ENCODE measurements at places on chromosomes 13 and 19.

- DNase-seq: no peak
Observed at GRCh38 chr13:85974608-85975366, 175.6 kb upstream of the SLITRK6 start.

- no peak for DNase-seq
Observed at GRCh38 chr19:29315556-29316190, 102.7 kb upstream of the UQCRFS1 start.

- no peak for DNase-seq
Observed at GRCh38 chr13:75480671-75481175, 1.2 kb downstream of the TBC1D4 start.

DNA sequence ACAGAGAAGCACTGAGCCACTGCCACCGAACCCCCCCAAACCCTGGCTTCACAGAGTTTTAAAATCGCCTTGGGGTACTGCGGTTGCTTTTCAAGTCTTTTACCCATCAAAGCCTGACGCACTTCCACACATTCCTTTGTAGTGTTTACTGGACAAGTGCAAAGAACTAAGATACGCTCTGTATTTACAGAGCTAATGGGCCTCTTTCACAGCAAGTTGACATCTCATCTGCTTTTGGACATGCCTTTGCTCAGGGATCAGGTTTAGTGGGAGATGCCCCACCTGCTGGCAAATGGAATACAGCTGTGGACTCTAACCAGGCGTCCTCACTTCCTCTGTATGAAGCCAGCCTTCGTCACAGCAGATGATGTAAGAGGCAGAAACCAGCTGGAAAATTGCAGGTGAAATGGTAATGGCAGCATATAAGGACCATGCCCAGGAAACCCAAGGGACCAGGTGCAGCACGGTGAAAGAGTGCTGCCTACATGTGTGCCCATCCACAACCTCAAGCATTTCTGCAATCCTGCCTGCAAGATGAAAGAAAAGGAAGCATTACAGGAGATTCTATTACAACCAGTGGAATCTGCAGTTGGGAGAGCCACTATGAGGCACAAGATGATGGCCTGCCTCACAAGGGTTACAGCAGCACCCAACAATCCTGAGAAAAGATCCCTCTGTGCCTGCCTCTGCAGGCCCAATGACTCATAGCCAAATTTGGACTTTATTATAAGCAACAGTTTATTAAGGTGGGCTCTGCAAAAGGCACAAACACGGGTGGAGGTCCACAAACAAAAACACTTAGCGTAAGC is 34.7 kb downstream of the BRD4 start:
- DNase-seq: no peak

GRCh38 chr19:4442819-4443146 is 14.8 kb downstream of the UBXN6 start:
- no peak for DNase-seq

DNA sequence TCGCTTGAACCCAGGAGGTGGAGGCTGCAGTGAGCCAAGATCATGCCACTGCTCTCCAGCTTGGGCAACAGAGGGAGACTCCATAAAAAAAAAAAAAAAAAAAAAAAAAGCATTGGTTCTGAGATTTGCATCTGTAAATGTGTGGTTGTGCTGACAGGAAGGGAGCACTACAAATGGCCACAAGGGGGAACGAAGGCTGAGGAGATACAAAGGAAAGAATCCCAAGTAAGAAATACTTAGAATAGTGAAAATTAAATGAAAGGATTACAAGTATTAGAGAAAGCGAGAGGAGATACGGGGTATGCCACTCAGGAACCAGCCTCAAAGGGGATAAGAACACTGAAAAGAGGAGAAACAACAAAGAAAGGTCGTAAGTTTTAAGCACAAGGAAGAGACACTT is 284.9 kb downstream of the KLF12 start:
- DNase-seq: no peak

GRCh38 chr13:28621449-28621848 is 37.5 kb upstream of the POMP start:
- no peak for DNase-seq

DNA sequence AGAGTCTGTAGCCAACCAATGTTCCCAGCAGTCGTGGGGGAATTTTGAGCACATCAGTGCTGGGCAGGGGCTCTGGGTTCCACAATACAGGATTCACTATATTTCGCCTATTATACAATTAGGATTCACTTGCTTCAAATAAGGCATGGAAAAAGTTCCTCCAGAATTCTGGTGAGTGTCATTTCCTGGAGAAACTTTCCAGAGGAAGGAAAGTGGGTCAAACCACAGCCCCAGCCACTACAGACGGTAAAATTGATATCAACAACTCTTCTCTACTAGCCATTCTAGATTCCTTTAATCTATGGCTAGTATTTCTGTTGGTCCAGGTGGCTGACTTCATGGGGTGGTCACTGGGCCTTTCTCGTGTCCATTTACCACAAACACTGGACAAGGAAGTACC is 10.5 kb downstream of the MYCBP2 start:
- no peak for DNase-seq

- no peak for DNase-seq
Observed at GRCh38 chr13:40466272-40466671, 200.2 kb downstream of the FOXO1 start.

DNA sequence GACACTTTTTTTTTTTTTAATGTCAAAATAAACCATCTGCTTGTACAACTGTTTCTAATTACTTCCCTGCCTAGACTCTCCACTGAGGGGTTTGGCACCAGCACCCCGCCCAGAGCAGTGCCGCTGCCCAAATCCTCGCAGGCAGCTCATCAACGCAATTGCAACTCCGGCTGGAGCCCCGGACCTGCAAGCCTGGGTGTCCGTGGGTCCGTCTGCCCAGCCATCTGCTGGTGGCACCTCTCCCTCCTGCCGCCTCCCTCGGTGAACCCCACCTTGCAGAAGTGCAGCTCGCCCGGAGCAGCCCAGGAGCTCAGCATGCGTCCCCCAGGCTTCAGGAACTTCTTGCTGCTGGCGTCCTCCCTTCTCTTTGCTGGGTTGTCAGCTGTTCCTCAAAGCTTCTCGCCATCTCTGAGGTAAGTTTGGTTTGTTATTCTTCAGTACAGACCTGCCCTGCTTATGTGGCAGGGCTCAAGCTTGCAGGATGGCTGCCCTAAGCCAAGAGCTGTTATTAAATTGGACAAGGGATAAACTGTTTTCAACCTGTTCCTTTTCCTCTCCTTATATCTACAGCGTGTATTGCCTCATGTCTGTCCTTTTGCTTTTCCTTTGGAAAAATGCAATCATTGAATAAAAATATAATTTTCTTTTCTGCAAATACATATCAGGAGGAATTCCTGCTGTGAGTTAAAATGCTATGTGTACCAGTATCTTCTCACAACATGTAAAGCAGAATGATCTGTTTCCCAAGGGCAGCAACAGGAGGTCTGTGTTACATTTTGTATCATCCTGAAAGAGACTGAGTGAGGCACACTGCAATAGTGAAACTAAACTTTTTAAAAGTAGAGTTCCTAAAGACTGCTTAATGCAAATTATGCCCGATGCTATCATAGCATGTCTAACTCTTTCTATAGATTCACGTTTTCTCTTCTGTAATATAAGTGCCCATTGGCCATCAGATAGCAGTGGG is at the start of gene ITGBL1:
ITGBL1 (plus strand) TSS at position 157 of the 967 bp plus-strand sequence; CDS start at position 316, 159 bp downstream.
- no peak for DNase-seq

GRCh38 chr13:51605698-51606097 is 21.4 kb downstream of the WDFY2 start:
- no peak for DNase-seq

- DNase-seq: no peak
Observed at GRCh38 chr13:31835932-31836331, 96.6 kb downstream of the RXFP2 start.

- no peak for DNase-seq
Observed at GRCh38 chr13:110394371-110394841, 87.3 kb downstream of the COL4A2 start.

DNA sequence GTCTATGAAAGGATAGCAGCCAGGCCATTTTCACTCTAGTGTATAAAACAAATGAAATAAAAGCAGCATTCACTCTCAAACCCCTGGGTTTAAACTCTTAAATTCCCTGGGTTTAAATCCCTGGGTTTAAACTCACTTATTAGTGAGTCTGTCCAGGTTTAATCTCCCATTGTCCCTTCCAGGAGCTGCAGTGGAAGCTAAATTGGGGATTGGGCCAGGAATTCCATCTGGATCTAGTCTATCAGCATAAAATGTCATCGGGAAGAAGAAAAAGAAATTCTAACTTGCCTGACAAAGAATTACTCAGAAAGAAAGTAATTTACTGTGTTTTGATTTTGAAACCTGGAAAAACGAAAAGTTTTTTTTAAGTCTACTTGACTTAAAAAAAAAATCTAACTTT is 54.8 kb downstream of the FRY start:
- no peak for DNase-seq

GRCh38 chr13:111573801-111574200 is 253.4 kb downstream of the TEX29 start:
- no peak for DNase-seq

DNA sequence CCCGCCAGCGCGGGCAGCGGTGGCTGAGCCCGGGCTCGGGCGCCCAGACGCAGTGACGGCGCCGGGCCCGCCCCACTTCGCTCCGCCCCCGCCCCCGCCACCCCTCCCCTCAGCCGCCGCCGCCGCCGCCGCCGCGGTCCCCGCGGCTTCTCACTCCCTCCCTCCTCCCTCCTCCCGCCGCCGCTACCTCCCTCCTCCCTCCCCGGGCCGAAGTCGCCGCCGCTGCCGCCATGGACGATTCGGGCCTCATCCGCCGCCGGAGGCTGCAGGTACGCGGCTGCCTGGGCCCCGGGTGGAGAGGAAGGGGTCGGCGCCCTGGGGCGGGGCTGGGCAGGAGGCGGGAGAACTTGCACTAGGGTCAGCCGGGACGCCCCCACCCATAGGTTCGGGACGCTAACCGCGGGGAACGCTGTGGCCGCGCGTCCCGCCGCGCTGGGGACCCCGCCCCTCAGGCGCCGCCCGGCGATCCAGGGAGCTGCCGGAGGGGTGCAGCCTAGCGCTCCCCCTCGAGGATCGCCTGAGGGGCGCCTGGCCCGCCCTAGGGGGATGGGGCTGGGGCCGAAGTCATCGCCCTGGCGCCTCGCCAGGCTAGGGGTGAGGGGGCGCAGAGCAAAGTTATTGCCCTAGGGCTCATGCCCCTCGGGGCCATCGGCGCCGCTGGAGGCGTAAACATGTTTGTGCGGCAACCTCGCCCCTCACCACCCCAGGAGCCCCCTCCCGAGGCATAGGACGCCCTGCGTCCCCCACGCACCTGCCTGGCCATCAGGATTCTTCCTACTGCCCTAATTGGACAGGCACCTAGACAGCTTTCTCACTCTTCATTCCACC is 427 bp downstream of the RTBDN start:
- DNase-seq: no peak

- no peak for DNase-seq
Observed at GRCh38 chr19:12825254-12826131, 8.9 kb downstream of the RTBDN start.

GRCh38 chr13:36915896-36916640 is 4.0 kb downstream of the SMAD9 start:
- DNase-seq: no peak

DNA sequence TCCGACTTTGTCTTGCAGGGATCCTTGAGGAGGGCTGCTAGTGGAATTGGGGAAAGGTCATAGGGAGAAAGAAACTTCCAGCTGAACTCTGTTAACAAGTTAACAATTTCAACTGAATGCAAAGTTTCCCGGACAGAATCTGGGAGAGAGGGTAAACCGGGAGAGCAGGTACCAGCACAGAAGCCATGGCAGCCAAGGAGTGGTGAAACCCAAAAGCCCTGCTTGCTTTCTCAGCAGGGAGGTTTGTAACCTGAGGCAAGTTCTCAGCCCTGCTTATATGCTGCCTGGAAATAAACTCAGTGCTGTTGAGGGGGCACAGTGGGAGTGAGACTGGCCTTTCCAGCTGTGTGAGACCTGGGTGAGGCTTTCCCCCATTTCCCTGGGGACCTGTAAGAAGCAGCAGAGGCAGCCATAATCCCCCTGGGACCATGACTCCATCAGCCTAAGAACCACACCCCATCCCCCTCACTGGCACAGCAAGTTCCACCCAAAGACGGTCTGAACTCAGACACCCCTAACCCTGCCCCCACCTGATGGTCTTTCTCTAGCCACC is 84.0 kb downstream of the SUCLA2 start:
- DNase-seq: no peak

- DNase-seq: no peak
Observed at GRCh38 chr13:97027162-97027554, 32.9 kb upstream of the OXGR1 start.

- DNase-seq: no peak
Observed at GRCh38 chr13:45918597-45918996, 67.0 kb upstream of the SIAH3 start.

DNA sequence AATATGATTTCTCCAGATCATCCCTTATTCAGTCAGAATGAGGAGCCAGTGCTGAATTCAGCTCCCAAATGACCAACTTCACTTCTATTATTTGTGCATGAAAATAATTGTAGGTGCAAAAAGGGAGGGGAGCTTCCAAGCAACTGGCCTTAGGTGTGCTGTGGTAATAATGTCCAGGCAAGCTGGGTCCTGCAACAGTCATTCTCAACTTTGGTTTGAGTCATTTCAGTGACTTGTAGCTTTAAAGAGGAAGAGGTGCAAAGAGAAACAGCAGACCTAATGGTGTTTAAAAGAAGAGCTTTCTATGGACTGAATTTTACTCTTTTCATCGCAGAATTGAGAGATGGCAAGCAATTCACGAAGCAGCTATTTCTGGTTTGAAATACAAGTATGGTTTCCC is 29.2 kb upstream of the FGF9 start:
- DNase-seq: no peak

DNA sequence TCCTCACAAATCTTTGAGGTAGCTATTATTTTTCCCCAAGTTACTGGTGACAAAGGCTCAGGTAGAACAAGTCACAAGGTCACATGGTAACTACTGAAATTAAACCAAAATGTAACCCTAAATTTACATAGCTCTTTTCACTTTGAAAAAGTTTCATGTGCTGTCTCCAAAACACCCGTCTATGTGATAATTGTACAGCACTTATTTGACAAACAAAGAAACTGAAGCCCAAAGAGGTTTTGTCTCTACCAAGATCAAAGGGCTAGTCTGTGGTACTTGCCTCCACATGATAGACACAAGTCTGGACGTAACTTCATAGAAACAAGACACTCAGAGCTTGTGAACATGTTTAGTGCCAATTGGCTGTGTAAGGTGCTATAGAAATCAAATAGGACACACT is 108.3 kb downstream of the SACS start:
- DNase-seq: no peak

GRCh38 chr13:50359041-50359367 is 343.8 kb downstream of the KCNRG start:
- DNase-seq: no peak

- no peak for DNase-seq
Observed at GRCh38 chr13:111269508-111269907, 50.9 kb upstream of the TEX29 start.

GRCh38 chr19:36916991-36917390 is 859 bp downstream of the ZNF568 start:
- no peak for DNase-seq

All from activated CD4-positive, alpha-beta T cell treated with anti-CD3 and anti-CD28 coated beads for 1 hour (primary cell).